ENCODE measurements at places on chromosomes 13 and 19.

- DNase-seq = no peak
These were observed 78.9 kb downstream of the COL4A1 start for GRCh38 chr13:110227864-110228643.

DNA sequence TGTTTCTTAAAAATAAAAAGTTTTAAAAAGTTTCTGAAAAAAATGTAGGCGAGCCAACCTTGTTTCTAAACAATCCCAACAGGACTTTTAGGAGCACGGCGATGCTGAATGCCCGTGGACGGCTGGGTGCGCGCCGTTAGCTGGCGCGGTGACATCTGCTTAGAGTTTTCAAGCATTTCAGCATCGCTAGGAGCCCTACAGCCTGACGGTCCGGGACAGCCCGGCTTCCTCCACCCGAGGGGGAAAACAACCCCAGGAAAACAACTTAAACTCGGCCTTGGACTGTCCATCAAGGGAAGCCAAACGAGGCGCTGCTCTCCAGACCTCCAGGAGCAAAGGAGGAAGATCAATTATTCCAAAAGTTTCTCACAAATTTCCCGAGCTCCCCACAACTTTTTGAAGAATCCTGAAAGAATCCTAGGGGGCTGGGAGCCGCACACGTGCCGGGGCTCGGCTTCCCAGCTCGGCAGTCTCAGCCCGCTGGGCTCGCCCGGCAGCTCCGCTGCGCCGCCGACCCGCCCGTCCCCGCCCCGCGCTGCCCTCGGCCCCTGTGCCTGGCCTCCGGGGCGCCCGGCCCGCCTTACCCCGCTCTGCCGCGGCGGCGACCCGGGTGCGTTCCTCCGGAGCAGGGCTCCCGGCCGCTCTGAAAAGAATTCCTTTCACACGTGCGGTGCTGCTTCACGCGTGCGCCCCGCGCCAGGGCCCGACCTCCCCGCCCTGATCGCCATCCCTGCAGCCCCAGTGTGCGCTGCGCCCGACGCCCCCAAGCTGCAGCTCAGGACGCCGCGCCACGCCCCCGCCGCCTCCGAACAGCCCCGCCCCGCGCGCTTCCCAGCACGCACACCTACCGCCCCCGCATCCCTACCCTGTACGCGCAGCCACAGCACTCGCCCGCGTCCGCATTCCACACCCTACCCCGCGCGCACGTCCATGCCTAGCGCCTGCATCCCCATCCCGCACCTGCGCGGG lies at the start of gene GJA3:
TSS of gene GJA3 (minus strand) at position 747 of the 969 bp plus-strand sequence. CDS start 17,764 bp downstream, outside the sequence.
- DNase-seq = peak; percentile 58

- no peak for DNase-seq
These were observed 33.9 kb downstream of the TFDP1 start for GRCh38 chr13:113618455-113618854.

DNA sequence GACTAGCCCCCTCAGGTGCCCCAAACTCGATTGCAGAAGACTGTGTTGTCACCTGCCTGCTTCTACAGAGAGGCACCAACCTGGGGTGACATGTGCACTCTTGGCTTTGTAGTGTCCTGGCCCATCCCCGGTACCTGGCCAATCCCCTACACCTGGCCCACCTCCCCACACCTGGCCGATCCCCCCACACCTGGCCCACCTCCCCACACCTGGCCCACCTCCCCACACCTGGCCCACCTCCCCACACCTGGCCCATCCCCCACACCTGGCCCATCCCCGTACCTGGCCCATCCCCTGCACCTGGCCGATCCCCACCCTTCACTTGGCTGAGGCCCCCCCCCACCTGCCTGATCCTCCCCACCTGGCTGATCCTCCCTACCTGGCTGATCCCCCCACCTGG lies 25.4 kb downstream of the ATP11A start:
- DNase-seq = no peak

DNA sequence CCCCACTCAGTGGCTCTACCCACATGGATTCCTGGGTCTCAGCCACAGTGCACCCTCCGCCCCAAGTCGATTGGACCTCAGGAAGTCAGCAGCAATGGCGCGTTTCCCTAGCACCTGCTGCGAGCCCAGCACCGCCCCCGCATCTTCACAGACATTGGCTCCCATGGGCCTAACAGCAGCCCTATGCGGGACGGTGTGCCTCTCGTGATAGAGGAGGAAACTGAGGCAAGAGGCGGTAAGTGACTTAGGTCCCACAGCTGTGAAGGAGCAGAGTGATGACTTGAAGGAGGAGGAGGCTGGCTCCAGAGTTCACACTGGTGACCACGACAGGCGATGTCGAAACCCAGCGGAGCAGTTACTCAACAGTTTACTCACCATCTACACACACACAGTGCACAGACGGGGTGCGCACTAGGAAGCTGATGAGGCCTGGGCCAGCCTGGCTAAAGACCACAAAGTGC lies 104.5 kb upstream of the SOX1 start:
- DNase-seq = no peak

GRCh38 chr19:18469069-18469846 lies 31.3 kb upstream of the ISYNA1 start:
- DNase-seq = peak; percentile 41

GRCh38 chr19:39327363-39328045 lies 6.8 kb upstream of the LRFN1 start:
- no peak for DNase-seq

DNA sequence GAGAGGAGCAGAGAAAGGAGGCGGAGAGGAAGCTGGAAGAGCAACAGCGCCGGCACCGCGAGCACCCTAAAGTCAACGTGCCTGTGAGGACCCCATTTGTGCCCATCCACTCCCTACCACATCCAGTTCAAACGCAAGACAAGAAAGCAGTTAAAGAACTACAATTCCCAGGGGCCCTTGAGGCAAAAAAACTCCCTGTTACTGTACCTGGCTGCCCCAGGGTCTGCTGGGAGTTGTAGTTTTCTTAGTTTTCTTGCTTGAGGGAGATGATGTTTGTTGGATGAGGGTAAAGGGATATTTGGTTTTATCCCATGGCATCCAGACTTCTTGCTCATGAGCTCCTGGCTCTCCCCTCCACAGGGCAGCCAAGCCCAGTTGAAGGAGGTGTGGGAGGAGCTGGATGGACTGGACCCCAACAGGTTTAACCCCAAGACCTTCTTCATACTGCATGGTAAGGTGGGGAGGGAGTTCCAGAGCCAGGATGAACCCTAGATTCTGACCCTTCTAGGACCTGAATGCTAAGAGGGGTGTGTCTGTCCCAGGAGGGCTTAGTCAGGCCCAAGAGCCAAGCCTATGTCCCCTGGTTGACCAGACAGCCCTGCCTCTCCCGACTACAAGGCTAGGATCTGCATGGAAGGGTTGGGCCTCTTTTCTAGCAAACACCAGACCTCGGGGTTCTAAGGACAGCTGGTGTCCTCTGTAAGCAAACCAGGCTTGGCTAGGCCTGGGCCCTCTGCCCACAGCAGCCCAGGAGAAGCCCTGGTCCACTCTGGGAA lies 13.2 kb downstream of the NUCB1 start:
- no peak for DNase-seq

DNA sequence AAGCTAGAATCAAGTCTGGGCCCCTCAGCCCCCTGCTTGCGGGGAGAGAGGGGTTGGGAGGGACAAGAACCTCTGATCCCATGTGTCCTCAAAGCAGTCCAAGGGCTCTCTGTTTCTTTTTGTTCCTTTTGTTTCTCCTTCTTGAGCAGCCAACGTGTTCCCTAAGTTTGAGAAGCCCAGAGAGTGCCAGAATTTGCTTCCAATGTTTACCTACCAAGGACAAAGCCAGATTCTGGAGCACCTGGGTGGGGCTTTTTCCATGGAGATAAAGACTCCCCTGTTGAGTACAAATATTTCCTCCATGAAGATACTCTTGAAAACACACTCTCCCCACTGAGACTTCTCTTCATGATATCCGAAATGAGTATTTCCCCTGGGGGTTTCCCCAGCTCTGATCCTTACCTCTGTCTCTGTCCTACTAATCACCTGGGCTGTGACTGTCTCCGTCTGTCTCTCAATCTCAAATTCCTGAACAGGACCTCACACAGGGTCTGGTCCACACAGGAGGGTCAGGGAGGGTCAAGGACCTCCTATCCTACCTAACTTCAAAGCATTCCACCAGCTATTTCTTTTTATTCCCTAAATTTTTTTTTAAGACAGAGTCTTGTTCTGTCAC lies 27.4 kb downstream of the CD177 start:
- no peak for DNase-seq

GRCh38 chr19:47002106-47002766 lies 17.4 kb upstream of the NPAS1 start:
- no peak for DNase-seq

- no peak for DNase-seq
These were observed 310.4 kb downstream of the IRS2 start for GRCh38 chr13:109476001-109476400.

- no peak for DNase-seq
These were observed 8.7 kb upstream of the INSL3 start for GRCh38 chr19:17829855-17830566.

GRCh38 chr19:47518139-47518538 lies 3.3 kb upstream of the NAPA start:
- DNase-seq = peak; percentile 59

DNA sequence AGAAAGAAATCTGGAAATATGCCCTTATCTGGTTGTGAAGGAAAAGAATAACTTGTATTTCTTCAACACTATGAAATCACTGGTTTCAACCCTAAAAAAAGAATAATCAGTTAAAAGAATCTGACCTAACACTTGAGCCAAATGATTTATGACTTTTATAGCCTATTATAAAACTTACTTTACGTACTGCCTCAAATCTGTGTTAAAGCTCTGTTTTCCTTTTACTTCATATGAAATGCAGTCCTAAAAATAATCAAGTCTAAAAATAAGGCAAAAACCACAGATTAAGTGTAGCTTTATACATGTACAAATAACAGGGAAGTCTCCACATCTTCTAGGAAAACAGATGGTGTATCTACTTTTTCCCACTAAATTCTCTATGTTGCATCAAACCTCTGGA lies 101.3 kb downstream of the VWA8 start:
- no peak for DNase-seq

- no peak for DNase-seq
These were observed 179.9 kb upstream of the TSHZ3 start for GRCh38 chr19:31529121-31529520.

- DNase-seq = no peak
These were observed 41.8 kb upstream of the UBAC2 start for GRCh38 chr13:99158846-99159245.

GRCh38 chr13:57716295-57716694 lies 84.8 kb downstream of the PCDH17 start:
- DNase-seq = no peak

- no peak for DNase-seq
These were observed 10.8 kb downstream of the PRR36 start for GRCh38 chr19:7863157-7863970.

- DNase-seq = no peak
These were observed 15.7 kb upstream of the F7 start for GRCh38 chr13:113089693-113090414.

GRCh38 chr19:35352177-35352447 lies 4.4 kb downstream of the FFAR1 start:
- no peak for DNase-seq

DNA sequence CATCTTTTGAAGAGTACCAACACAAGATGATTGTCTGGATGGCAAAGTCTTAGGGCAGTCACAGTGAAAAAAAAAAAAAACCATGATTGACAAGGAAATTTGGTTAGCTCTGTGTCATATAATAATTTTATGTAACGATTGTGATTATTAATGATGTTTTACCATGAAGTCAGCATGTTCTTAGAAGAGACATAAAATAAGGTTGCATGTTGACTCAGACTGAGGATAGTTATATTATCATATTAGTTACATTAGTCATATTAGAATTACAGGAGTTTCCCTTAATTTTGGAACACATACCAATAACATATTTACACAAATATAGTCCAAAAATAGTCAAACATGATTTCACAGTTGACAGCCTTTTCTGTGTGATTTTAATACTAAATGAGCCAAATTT lies 5.7 kb downstream of the ZNF431 start:
- no peak for DNase-seq

DNA sequence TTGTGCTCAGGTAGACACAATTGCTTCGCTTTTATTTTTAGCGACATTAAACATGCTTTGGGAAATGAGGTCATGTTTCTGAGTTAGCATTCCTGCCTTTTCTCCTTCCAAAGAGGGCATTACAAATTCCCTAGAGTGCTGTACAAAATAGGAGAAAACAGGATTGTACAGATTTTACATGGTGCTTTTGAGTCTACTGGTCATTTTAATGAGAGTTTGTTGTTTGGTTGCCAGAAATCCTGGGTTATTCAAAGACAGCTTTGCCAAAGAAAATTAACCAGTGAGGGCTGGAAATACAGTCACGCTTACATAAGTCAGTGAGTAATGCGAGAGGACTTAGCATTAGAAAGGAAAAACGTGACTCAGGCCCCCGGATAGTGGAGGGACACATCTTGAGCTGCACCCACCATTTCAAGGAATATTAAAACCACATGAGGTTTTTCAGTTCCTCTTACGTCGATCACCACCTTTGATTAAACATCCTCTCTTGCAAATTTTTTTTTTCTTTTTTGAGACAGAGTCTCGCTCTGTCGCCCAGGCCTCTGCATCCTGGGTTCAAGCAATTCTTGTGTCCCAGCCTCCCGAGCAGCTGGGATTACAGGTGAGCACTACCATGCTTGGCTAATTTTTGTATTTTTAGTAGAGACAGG lies 55.4 kb downstream of the SACS start:
- DNase-seq = peak; percentile 39

DNA sequence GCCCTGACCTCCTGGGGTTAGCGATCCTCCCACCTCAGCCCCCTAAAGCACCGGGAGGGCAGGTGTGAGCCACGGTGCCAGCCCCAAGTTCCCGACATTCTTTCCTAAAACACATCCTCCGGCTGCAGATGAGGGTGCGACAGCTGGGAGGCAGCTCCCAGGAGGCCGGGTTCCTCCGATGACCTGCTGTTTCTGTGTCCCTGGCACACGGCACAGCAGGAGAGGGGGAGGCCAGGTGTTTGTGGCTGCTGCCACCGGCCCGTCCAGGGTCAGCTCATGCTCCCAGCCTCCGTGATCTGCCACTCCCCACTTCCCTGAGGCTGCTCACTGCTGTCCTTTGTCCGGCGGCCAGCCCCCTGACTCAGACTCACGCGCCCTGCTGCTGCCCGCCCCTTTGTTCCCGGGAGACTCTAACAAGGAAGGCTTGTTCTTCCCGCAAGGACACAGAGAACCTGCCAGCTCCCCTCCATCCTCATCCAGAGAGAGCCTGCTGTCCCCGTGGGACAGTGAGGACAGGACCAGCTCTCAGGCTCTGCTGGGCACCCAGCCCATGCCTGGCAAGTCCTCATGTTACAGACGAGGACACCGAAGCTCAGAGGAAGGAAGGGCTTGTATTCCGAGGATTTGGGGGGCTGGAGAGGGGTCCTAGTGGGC lies 10.6 kb upstream of the MADCAM1 start:
- DNase-seq = no peak

All from stimulated activated CD8-positive, alpha-beta memory T cell treated with anti-CD3 and anti-CD28 coated beads, Interleukin-4, amount 100 ng/mL, for 24 hours (primary cell).